Chondrocyte (in vitro differentiated cells): ENCODE measurements at places on chromosomes 4 and X. TPM values are rescaled to one million over a fixed set of nuclear protein-coding genes. Genes with fewer than 3 reads are reported as not detected.
A peak's percentile ranks its signal among the peaks of the same experiment; 100 is the strongest.

DNA sequence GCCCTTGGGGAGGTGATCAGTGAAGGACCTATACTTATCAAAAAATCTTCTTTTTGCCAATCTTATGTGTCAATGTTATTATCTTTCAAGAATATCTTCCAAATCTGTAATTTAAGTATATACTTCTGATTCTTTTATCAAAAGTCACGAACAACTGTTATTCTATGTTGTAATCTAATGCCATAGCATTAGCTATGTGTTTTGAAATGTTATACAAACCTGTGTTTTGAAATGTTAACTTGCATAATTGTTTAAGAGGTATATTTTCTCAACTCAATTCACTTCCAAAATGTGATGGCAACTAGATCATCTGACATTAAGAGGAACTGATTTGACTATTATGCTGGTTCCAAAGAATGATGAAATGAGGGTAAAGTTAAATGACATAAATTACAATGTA is 113.5 kb downstream of the NDST4 start:
- no peak for DNase-seq
- no peak overlapping the region for H3K27ac ChIP-seq
- peaks cover 19% of the 10 kb centered on the region for H3K4me1 ChIP-seq
- no peaks in the 10 kb centered on the region for H3K27me3 ChIP-seq

DNA sequence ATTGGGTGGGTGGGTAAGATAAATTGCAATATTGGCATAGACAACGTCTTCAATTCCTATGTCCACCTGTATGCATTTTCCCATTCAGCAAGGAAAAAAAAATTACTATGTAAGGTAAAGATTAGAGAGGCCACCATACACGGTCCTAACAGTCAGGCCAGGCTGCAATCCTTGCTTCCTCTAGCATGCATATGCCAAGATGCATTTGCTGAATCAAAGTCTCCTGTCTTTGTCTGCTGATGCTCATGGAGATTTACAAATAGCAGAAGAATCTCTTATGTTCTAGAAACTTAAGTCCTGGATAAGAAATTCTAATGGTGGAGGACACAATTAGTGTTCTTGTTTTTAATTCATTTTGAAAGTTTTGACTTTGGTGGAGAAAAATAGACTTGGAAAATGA is 206.8 kb downstream of the PDGFC start:
- DNase-seq = no peak
- H3K27ac ChIP-seq = peak overlapping the region; percentile 41
- H3K36me3 ChIP-seq = peaks cover 23% of the 10 kb centered on the region
- no peaks in the 10 kb centered on the region for H3K27me3 ChIP-seq
- H3K4me1 ChIP-seq = peaks cover 67% of the 10 kb centered on the region

- H3K27me3 ChIP-seq = no peaks in the 10 kb centered on the region
- H3K4me1 ChIP-seq = peaks cover 6% of the 10 kb centered on the region
- H3K36me3 ChIP-seq = peaks cover 2% of the 10 kb centered on the region
- no peak for DNase-seq
- no peak overlapping the region for H3K27ac ChIP-seq
Observed at GRCh38 chr4:84648178-84648577, 65.3 kb downstream of the CDS1 start.

- H3K27me3 ChIP-seq = no peaks in the 10 kb centered on the region
- no peak overlapping the region for H3K27ac ChIP-seq
Observed at GRCh38 chrX:10111364-10112148, 45.2 kb upstream of the CLCN4 start.

DNA sequence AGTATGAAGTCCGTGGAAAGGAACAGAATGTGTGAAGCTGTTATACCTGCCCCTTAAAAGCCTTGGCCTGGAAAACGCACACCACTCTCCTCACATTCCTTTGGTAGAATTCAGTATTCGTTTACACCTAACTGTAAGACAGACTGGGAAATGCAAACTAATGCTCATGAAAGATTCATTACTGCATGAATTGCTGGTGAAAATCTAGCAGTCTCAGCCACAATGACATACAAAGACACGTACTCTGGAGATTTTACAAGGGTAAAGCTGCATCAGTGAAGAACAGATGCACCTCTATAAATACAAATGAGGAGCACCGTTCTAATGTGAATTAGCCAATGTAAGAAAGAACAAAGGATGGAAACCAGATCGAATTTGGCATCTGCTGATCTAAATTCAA is 2051.3 kb downstream of the PCDH7 start:
- H3K27me3 ChIP-seq = no peaks in the 10 kb centered on the region
- DNase-seq = no peak
- H3K4me1 ChIP-seq = peaks cover 8% of the 10 kb centered on the region
- H3K27ac ChIP-seq = no peak overlapping the region
- no peak overlapping the region for H3K4me3 ChIP-seq

DNA sequence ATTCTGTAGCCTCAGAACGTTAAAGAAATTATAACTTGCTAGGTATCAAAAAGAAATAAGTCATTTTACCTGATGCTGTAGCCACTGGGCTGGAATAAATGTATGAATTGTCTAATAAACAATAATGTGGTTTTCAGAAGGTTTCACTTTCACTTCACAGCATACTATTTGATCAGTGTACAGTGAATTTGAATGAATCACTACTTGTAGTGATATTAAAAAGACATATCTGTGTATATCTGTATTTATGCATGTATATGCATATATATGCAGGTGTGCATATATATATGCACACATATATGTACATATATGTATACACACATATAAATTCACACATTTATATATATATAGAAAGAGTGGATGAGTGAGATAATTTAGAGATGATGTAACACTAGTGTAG is 440.0 kb upstream of the PCDH10 start:
- H3K36me3 ChIP-seq = no peaks in the 10 kb centered on the region
- no peaks in the 10 kb centered on the region for H3K4me1 ChIP-seq
- DNase-seq = no peak
- H3K27ac ChIP-seq = no peak overlapping the region

DNA sequence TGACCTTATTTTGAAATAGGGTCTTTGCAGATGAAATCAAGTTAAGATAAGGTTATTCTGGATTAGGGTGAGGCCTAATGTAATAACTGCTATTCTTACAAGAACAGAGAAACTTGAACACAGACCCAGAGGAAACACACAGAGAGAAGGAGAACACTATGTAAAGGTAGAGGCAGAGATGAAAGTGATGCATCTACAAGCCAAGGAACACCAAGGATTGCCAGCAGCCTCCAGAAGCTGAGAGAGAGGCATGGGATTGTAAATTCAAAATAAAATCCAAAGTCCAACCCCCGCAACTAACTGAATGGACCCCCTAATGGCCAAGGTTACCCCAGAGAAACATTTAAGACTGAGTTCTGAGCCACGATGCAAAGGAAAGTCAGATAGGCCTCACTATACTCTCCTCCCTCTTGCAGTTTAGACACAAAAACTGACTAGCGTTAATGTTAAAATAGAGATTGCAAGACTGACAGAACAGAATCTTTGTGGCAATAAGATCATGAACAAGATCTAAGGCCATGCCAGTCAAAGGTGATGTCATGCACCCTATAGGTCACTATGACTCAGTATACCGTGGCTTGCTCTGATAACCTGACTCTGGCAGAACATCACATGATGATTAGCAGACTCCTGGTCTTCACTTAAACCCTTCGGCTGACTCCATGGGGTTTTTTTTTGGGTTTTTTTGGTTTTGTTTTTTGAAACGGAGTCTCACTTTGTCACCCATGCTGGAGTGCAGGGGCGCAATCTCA is 42.9 kb downstream of the DDX60L start:
- DNase-seq = no peak
- no peak overlapping the region for H3K27ac ChIP-seq
- no peaks in the 10 kb centered on the region for H3K27me3 ChIP-seq
- H3K4me3 ChIP-seq = no peak overlapping the region
- H3K36me3 ChIP-seq = no peaks in the 10 kb centered on the region

DNA sequence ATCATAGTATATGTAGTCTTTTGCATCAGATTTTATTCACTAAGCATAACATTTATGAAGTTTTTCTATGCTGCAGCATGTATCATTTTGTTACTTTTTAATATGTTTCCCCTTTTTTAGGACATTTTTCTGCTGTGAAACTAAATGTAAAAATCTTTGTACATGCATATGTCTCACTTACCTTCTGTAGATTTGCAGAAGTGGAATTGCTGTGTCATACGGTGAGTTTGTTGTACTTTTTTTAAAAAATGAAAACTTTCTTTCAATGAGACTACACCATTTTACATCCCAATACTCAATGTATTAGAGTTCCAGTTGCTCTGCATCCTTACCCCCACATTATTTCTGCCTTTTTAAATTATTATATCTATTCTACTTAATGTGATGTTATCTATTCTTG is 868.9 kb downstream of the PDHA2 start:
- H3K36me3 ChIP-seq = no peaks in the 10 kb centered on the region
- no peaks in the 10 kb centered on the region for H3K27me3 ChIP-seq
- H3K4me1 ChIP-seq = peaks cover 8% of the 10 kb centered on the region
- H3K27ac ChIP-seq = no peak overlapping the region

DNA sequence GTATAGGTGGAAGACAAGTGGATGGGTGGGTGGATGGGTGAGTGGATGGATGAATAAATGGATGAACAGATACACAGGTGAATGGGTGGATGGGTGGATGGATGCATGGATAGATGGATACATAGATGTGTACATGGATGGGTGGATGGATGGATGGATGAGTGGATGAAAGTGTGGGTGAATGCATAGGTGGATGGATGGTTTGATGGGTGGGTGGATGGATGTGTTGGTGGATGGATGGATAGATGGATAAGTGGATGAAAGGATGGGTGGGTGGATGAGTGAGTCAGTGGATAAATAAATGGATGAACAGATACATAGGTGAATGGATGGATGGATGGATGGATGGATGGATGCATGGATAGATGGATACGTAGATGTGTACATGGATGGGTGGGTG is 1.6 kb downstream of the CRLF2 start:
- H3K4me3 ChIP-seq = no peak overlapping the region
- H3K4me1 ChIP-seq = peaks cover 22% of the 10 kb centered on the region
- DNase-seq = no peak
- H3K27ac ChIP-seq = no peak overlapping the region
- no peaks in the 10 kb centered on the region for H3K36me3 ChIP-seq

The MAGEA1 gene
- not detected in 3 replicates for total RNA-seq

The BEND4 gene
- total RNA-seq = not detected in 3 replicates

The PPM1K gene
- total RNA-seq = 16.0 to 18.8 TPM (median 17.0 TPM) in 3 replicates

The OTC gene
- total RNA-seq = not detected in 3 replicates

The STBD1 gene
- total RNA-seq = 3.6 to 15.0 TPM (median 12.9 TPM) in 3 replicates

The DYNLT3 gene
- 31.5 to 36.5 TPM (median 35.8 TPM) in 3 replicates for total RNA-seq

The BEX4 gene
- total RNA-seq = 40.2 to 46.1 TPM (median 45.3 TPM) in 3 replicates

The ASB12 gene
- 0.27 to 0.44 TPM in 2 of 3 replicates, not detected in the other for total RNA-seq

The F8A2 gene
- total RNA-seq = not detected in 3 replicates
